NCI-H510A (cell line): ENCODE measurements at places on chromosomes 7 and 10.

DNA sequence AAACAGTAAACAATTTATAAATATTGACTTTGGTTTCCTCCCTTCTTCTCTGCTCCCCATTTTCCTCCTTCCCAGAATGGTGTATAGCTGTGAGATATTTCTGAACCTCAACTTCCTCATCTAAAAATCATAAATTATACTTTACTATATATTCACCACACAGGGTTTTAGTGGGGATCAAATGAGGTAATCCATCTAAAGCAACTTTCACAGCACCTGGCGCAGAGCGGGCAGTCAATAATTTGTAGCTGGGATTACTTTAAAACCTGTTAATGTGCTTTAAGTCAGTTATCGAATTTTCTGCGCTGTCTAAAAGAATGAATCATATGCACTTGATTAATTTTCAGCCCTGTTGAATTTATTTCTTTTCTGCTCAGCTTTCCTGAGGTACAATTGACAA lies 172.7 kb downstream of the PTEN start:
- DNase-seq, result no peak

DNA sequence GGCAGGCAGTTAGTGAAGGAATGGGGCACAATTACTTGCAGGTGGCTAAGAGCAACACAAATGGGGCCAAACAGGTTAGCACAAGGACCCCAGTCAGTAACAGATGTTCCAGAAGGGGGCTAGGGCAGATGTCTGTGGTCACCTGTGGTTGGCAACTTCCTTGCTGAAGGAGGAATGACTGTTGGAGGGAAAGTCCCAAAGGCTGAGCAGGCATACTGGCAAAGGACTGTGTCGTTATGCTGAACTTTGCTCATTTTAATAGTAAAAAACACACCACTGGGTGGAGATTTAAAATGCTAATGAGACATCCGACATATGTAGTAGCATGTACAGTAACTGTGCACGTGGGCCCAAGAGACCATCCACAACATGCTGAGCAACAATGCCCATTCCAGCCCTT lies 511.6 kb downstream of the CALN1 start:
- DNase-seq, result no peak

GRCh38 chr7:121873289-121874194 lies 581 bp downstream of the PTPRZ1 start:
- DNase-seq, result no peak

GRCh38 chr10:17086865-17087367 lies 42.7 kb downstream of the CUBN start:
- no peak for DNase-seq

DNA sequence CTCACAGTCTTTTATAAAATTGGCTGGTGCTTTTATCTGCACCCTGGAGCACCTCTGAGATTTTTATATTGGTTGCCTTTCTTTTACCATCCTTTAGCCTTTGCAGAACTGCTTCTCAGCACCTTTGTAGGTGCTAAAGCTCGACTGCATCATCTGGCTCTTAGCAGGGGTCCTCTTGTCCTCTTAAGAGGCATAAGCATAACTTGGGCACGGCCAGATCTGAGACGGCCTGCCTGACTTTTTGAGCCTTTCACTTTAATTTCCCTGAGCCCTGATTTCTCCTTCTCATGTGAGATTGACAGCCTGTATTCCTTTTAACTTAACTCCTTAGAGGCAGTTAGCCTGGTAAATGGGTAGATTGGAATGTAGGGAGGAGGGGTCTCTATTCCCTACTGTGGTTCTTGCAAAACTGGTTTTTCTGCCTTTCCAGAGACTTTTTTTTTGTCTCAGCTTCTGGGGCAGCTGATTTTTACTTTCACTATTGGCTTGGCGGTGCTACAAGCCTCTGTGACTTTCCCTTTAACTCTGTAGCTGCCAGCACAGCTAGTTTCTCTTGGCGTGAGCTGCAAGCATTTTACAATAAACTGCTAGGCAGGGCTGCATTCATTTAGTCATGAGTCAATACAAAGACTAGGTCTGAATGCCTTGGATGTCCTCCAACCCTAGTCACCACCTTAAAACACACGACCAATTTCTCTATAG lies 24.0 kb downstream of the ZPBP start:
- peak; percentile 46 for DNase-seq

DNA sequence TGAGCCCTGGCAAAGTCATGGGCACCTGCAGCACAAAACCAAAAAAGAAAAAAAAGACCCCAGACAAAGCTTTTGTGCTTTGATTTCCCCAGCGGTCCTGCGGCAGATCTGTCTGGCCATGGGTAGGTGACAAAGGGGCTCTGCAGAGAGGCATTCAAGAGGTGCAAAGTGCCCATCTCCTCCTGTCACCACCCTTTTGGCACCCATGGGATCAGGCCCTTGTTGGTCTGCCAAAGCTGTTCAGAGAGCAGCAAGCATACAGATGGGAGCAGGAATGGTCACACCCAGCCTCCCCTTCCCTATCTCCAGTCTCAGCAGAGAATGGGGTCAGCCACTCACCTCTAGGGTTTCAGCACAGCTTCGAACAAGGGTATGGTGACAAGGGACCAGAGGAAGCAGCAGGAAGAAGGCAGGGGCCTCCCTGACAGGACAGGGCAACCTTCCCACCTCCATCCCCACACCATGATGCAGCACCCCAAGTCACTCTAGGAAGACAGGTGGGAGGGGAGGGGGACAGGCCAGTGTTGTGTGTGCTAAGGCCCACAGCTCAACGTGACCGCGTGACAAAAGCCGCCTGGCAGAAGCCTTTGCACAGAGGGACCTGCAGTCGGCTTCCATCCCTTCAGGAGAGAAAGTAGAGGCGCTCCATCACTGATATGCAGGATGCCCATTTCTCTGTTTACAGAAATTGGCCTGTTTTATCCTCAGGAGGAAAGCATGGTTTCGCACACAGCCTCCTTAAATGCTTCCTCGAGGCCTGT lies 6.3 kb downstream of the CAMK2G start:
- DNase-seq, result no peak

DNA sequence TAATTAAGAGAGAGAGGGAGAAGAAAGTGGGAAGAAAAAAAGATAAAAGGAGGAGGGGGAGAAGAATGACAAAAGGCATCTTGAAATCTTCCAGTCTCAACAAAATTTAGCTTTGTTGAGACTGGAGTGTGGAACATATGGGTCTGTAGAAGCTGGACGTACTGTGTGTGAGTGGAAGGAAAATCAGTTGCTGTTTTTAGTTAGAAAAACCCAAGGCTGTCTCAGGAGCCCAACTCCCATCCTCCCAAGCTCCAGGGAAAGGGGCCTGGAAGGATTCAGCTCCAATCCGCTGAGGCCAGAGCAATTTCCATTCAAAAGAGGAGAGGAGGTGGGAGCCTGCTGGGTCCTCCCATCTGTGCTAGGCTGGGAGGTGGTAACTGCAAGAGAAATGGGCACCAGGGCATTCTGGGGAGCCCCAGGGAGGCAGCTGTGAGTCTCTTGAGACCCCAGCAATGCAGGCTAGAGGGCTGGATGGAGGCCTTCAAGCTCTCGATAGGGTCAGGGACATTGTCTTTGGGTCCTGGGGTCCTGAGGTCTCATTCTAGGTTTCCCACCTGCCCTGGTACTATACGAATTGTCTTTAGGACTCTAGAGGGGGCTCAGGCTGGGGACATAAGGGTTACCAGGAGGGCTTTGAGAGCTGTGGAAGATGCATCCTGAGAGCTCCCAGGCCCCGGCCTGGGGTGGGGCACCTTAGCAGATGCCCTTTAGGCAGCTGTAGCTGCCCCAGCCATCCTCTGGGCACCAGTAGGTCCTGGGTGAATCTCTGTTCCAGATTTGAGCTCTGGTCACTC lies 21.4 kb downstream of the ADCYAP1R1 start:
- no peak for DNase-seq

GRCh38 chr7:70060298-70061068 lies 462.2 kb downstream of the AUTS2 start:
- DNase-seq, result no peak

GRCh38 chr7:122143751-122144711 lies at the start of gene AASS:
TSS of gene AASS (minus strand) at chr7:122144249. CDS start at chr7:122133726, 10,523 bp downstream.
- DNase-seq, result peak; percentile 71

GRCh38 chr10:25639646-25640045 lies 294.4 kb upstream of the MYO3A start:
- no peak for DNase-seq

DNA sequence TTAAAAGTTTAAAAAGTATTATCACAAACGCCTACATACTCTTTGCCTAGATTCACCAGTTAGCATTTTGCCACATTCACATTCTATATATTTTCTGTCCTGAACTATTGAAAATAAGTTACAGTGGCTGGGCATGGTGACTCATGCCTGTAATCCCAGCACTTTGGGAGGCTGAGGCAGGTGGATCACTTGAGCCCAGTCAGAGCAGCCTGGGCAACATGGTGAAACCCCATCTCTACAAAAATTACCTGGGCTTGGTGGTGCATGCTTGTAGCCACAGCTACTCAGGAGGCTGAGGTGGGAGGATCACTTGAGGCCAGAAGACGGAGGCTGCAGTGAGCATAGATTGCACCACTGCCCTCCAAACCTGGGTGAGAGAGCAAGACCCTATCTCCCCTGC lies 5.3 kb downstream of the ARPC1A start:
- no peak for DNase-seq

DNA sequence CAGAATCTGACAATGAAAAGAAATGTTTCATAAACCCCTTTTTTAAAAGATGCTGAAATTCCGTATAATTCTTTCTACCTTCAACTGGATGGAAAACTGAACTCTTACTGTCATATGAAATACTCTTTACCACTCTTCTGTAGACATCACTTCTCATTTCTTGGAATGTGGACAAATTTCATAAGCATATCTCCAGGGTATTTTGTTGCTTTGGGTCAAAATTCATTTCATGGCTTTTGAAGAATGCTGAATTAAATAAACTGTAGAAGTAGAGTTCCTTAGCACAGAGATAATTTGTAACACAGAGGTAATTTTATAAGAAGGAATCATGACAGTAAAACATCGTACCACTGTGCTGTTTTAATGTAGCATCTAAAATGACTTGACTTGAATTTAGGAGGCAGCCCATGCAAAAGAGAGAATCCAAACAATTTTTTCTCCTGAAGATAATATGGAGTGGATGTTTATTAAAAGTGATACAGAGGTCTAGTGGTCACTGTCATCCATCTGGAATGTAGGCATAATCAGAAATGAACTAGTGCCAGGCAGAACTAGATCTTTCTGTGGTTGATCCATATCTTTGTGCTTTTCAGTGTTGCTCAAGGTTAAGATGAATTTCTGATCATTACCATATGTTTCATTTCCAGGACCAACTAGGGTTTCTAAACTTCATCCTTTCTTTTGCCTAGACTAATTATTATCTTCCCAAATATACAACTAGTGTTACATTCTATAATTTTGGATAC lies 492.0 kb downstream of the KIF20B start:
- no peak for DNase-seq

DNA sequence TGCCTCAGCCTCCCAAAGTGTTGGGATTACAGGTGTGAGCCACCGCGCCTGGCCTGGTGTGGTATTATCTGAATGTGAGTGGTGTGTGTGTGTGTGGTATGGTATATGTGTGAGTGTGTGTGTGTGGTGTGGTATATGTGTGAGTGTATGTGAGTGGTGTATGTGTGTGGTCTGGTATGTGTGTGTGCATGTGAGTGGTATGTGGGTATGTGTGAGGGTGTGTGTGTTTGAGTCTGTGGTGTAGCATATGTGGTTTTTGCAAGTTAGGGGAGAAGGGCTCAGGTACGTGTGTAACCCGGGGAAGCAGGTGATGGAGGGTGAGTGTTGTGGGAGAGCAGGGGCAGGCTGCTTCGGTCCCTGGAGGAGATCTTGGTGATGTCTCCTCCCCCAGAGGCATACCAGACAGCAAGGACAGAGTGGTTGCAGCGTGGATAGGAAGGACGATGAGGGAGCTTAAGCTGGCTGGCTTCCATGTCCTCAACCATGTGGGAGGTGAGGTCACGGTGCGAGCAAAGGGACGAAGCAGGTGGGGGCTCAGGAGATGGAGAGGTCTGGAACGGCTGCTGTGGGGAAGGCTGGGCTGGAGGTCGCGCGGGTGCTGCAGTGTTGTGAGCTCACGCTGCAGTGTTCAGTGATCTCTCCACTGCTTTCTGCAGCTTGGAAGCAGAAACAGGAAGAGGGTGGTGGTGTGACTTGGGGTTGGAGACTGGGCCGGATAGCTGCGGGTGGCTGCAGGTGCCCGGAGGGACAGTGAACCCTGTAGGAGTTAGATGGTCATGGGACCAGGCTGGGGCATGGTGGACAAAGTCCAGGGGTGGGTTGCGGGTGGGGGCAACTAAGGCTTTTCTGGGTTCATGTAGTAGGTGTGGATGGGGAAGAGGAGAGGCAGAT lies 5.0 kb downstream of the ZYX start:
- DNase-seq, result no peak

DNA sequence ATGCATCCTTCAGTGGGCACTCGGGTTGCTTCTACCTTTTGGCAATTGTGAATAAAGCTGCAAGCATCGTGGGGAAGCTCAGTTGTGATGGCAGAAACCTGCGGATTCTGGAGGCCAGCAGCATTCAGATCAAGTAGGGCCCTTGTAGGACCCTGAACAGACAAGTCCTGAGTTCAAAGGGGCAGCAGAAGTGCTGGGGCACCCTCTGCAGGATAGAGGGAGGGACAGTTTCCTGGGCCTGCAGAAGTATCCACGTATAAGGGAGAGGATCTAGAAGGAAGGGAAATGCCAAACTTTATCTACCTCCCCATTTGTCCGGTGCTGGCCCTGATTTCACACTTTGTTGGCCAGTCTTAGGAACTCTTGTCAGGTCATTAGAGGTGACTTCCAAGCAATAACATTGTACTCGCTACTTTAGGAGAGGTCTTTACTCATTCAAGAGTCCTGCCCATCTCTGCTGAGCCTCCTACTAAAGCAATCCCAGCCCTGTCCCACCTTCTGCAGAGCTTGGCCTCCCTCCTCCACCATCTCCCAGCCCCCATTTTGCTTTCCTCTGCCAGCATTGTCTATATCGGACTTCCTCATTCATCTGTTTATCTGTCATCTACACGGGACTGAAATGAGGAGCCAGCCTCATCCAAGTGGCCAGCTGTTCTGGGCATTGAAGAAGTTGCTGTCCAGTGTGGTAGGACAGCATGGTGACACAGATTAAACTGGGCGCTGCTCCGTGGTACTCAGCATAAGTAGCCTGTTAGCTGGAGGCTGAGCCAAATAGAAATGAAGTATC lies 26.6 kb upstream of the R3HCC1L start:
- DNase-seq, result no peak

DNA sequence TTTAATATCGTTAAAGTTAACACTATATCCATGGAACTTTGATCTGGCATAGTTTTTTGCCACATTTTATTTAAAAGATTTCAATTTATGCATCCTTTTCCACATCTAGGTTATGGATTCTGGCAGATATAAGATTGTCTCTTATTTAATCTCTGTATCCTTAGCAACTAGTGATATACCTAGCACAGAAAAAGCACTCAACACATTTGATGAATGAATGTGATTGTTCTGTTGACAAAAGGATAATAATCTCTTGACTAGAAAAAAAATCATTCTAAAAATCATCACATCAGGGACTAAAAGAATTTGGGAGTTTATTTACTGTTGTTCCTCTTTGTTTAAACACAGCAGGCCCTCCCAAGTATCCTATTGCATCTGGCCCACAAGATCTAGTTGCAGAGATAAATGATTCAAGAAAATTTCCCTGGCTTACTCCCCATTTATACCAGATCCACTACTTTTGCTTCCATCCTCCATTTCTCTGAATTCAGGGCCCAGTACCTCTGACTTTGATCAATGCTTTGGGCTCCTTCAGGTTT lies 84.0 kb upstream of the C1GALT1 start:
- no peak for DNase-seq
